ENCODE measurements at places on chromosomes 3 and 15.

- no peak for DNase-seq
These were observed 1602.1 kb downstream of the SI start for GRCh38 chr3:163476179-163476578.

DNA sequence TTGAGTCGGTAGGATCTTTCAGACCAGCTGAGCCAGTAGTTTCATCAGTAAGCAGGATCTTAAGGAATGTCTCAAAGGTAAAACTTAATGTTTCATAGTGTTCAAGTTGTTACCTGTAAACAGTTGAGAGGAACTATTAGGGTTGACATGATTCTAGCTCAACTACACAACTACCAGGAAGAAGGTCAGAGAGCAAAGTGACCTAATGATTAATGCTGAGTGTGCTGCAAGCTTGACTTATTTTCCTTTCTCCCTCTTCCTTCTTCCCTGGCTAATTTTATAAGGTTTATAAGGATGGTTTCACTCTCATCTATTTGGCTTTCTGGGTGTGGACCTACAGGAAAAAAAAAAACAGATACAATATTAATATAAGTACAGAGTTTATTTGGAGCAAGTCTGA is 30.2 kb upstream of the LHFPL4 start:
- DNase-seq = no peak

DNA sequence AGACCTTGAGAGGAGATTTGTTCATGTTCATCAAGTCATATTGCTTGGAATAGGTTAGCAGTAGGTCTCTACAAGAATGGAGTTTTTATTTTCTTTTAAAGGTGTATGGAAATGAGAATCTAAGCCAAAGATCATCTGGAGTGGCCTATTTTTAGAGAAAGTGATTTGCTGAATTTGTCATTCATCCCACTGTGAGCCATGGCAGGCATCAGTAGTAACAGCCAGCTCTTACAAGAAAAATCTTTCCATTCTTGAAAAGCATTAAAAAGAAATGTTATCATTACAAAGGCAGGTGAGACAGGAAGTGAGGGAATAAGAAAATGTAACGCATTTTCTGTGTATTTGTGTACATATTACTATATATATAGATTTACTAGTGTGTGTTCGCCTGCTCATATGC is 29.6 kb downstream of the STAC start:
- DNase-seq = no peak

DNA sequence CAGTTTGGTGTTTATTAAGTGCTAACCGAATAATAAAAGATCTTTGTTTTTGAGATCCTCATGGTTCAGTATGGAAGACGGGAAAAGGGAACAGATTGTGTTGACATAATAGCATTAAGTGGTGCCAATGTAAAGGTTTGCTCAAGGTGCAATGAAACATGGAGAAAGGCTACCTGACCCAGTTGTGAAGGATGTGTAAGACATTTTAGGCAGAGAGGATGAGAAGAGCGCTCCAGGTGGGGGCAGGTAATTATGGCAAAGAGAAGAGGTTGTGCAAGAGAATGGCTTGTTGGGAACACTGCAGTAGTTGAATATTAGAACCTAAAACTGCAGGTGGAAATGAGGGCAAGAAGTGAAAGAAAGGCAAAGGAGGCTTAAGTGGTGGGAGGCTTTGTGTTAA is 140.8 kb downstream of the DIPK2A start:
- no peak for DNase-seq

DNA sequence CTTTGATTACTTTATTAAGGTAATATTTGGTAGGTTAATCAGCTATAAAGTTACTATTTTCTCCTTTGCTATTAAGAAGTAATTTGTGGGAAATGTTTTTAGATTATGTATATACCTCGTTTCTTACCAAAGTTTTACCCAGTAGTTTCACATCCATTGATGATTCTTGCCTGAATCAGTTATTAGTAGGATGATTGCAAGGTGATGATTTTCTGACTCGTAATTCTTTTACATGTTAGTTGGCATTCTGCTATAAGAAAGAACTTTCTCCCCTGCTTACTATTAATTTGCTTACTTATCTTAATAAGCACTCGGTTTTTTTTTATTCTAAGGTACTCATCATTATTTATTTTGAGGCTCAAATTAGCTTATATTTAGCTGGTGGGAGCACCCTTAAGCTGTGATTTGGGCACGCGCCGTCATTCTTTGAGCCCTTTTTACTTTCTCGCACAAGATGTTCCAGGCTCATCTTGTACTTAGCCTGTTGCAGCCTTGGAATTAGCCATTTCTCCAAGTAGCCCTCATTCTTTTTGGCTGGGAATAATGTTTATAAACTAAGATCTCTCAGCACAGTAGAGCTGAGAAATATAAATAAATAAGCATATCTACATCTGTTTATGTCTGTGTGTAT is 15.3 kb downstream of the USP3 start:
- no peak for DNase-seq

GRCh38 chr3:99696497-99696896 is 58.1 kb downstream of the COL8A1 start:
- no peak for DNase-seq

DNA sequence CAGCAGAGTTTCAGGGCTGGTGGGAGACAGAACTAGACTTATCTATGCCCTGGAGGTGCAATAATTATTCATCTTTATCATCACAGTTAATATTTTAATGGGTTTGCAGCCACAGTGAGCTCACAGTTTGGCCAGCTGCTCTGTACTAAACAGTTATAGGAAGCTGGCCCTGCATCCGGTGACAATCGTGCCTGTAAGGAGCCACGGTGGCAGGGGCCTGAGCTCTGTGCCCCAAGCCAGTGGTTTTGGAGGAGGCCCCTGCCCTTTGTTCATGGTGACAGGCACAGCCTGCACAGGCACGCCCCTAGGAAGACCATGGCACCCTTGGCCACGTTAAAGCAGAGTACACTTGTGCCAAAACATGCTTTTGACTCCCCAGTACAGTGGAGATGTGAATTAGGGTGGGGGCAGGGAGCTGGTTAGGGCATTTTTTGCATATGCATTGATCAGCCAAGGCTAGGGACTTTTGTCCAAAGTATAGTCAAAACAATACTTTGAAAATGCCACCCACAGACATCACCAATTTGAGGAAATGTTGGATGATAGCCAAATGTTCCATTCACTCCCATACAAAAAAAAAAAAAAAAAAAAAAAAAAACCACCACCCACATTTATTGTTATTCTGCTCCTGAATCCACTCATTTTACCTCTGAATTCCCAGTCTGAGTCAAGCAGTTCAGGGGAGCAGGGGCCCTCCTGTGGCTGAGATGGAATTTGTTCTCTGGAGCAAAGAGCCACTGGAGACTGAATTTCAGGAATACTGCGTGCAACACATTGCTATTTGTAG is 3.4 kb upstream of the RFTN1 start:
- peak; percentile 33 for DNase-seq

DNA sequence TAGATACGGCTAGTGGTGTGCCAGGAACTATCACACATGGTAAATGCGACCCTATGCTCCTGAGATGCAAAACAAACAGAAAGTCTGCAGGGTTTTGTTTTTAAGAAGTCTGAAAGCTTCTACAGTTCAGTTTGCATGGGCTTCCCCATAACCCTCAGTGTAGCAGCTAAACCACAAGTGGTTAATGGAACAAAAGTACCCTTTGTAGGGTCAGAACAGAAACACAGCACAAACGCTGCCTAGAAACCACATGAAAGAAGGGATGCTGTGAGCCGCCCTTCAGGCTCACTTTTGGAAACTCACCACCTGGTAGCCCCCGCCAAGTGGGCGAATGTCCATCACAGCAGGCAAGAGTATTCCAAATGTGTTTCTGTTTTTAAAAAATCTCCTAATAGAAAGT is 46.2 kb downstream of the CTDSPL start:
- DNase-seq = no peak

GRCh38 chr3:138948371-138949001 is 1.5 kb downstream of the FOXL2NB start:
- no peak for DNase-seq

DNA sequence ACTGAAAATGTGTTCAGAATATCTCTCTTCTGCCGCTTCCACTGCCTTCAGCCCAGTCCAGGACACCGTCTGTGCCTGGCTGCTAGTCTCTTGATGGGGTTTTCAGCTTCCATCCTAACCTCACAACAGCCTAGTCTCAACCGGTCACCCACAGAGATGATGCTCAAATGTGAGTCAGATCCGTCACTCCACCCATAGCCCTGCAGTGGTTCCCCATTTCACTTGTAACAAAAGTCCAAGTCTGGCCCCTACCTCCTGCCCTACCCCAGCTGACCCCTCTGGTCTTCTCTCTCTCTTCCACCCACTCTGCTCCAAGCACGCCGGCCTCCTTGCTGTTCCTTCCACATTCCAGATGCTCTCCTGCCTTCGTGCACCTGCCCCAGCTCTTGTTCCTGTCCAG is 68.1 kb downstream of the PPARG start:
- no peak for DNase-seq

DNA sequence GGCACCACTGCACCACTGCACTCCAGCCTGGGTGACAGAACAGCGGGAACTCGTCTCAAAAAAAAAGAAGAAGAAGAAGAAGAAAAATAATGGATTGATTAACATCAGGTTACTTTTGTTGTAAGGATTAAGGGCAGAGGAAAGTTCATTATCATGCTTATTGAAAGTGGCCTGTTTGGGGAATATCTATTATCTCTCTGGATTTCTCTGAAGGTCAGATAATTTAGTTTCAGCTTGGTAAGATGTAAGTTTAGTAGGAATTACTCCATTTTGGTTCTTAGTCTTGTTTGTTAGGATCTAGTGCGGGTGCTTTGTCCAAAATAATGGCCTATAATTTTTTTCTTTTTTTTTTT is 2.5 kb upstream of the MTMR14 start:
- no peak for DNase-seq

DNA sequence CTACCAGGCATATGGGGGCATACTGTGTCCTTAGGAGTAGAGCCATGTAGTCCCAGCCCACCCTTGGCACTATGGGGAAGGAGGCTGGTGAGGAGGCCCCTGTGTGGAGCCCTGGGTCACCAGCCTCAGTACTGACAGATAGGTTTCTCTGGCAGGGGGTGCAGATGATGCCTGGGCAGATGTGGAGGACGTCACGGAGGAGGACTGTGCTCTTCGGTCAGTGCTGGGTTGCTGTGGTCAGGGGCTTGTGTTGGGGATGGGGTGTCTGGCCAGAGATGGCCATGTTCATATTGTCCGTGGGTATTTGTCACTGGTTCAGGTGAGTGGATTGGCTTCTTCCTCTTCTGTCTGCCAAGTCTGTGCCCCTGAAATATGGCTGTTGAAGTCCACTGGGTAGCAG is 20.0 kb downstream of the MTMR14 start:
- no peak for DNase-seq

DNA sequence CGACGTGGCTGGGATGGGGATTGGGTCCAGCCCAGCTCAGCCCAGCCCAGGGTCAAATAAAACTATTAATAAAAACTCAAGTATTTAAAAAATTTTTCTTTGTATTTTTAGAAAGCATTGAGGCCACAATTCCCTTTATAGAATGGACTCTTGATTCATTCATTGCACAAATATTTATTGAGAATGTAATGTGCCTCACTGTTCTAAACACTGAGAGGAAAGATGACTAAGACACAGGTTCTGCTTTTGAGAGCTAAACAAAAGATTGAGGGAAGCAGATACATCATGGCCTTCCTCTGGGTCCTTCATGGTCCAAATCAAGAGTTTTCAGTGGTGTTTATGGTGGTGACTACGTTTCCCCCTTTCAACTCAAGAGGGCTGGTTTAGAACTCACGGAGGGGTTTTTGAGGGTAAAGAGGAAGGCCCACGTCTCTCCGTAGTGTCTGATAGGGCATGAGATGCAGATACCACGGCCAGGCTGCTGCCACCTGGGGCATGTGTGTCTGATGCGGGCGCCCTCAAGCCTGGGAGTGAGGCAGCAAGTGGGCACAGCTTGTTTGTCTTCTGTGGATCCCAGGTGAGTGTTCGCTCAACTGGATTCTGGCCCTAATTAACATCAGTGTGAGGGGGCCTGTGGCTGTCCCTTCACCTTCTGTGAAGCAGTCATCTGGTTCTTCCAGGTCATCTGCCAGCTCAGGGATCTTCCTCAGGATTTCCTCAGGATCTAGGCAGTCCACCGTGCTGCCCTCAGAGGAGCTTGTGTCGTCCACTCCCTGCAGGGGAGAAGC is 73.5 kb upstream of the SCN5A start:
- DNase-seq = no peak

Measured in CD4-positive, alpha-beta T cell treated with Interleukin-6 for 4 hours (primary cell).